ENCODE measurements at places on chromosomes 7 and 10. TPM values are rescaled to one million over a fixed set of nuclear protein-coding genes. Genes with fewer than 3 reads are reported as not detected.

The ZNF117 gene
- total RNA-seq = 31.6 TPM

The PIP gene
- not detected for total RNA-seq

The LIPJ gene
- total RNA-seq = not detected

The CH25H gene
- total RNA-seq = 4.0 TPM

The PRSS1 gene
- 30.7 TPM for total RNA-seq

The CNPY1 gene
- not detected for total RNA-seq

The MNX1 gene
- total RNA-seq = 15.4 TPM
